Smooth muscle cell of the umbilical artery (primary cell): ENCODE measurements at places on chromosomes 5 and 9. TPM values are rescaled to one million over a fixed set of nuclear protein-coding genes. Genes with fewer than 3 reads are reported as not detected.

Gene MYMK
- not detected in 2 replicates for total RNA-seq

Gene PTGS1
- total RNA-seq = 2.6 and 4.5 TPM in 2 replicates

Gene LHX2
- not detected in 2 replicates for total RNA-seq

Gene PCDHGA11
- total RNA-seq = 12.5 and 19.4 TPM in 2 replicates

Gene PCDHGA3
- 1.6 and 2.1 TPM in 2 replicates for total RNA-seq

Gene LIFR
- total RNA-seq = 36.9 and 79.9 TPM in 2 replicates

Gene SLC46A2
- total RNA-seq = not detected in 2 replicates

Gene CNTNAP3B
- total RNA-seq = 9.5 and 29.5 TPM in 2 replicates

Gene LSM11
- total RNA-seq = 6.1 and 8.6 TPM in 2 replicates

Gene HK3
- not detected in 2 replicates for total RNA-seq
